ENCODE measurements at places on chromosomes 7 and 10.
A peak's percentile ranks its signal among the peaks of the same experiment; 100 is the strongest.

DNA sequence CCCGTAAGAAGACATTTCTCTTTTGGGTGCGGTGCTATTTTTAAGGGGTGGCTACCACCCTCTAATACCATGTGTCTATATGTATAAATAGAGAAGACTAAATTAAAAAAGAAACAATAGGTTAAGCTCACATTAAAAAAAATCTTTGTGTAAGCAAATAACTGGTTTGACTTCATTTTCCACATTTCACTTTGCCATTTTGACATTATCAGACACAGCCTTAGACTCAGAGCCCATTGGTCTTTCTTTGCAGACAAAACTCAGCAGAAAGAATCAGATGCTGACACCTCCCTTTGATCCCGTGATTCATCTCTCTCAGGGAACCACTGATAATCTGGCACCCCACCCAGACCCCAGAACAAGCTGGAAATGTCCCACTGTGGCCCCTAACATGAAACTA is 74.5 kb downstream of the EMX2 start:
- DNase-seq = no peak

DNA sequence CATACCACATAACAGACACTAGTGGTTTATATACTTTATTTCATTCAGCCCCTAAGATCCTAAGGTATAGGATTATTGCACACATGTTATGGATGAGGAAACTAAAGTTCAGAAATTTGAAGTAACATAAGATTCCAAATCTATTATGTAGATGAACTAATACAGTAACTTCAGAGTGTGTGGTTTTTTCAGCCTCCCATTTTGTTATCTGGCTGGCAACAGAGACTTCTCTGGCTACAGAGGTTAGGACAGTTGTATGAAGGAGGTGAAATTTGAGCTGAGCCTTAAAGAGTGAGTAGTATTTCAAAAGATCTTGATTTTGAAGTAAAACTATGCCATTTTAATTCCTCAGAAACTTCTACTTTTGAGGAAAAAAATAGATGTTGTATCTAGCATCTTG is 125.4 kb downstream of the MAPK8 start:
- no peak for DNase-seq

DNA sequence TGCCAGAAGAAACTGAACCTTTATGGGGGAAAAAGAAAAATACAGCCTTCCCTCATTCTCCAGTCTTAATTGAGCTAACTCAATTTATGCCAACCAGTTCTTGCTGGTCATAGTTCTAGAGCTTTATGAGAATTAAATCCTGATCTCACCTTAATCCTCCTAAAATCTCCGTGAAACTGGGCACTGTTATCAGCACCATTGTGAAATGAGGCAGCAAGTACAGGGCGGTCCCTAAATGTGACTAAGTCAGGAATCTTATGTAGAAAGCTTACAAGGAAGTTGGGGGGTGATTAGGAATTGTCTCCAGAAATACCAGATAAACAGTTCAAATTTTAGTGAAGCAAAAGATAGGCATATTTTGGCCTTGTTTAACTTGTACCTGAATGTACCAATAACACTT is 10.7 kb upstream of the INSYN2A start:
- DNase-seq = no peak

- DNase-seq = no peak
Measured at GRCh38 chr7:69759373-69759772, 161.1 kb downstream of the AUTS2 start.

GRCh38 chr7:112422842-112423496 is 27.3 kb upstream of the IFRD1 start:
- peak; percentile 55 for DNase-seq

DNA sequence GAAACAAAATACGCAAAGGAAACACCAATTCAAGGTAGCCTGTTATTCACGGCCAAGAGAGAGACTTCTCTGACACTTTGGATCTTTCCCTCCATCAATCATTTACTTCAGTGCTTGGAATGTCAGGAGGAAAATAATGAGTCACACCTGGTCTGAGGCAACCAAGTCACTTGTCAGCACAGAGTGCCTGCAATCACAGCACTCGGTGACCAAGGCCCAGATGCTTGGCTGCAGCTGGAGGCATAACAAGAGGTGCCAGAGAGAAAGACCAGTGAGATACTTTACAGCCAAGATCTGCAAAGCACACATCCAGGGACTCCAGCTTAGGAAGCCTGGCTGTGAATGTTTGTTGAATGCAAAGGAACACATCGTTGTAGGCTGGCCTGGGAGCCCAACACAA is 33.9 kb downstream of the ASB13 start:
- DNase-seq = no peak

DNA sequence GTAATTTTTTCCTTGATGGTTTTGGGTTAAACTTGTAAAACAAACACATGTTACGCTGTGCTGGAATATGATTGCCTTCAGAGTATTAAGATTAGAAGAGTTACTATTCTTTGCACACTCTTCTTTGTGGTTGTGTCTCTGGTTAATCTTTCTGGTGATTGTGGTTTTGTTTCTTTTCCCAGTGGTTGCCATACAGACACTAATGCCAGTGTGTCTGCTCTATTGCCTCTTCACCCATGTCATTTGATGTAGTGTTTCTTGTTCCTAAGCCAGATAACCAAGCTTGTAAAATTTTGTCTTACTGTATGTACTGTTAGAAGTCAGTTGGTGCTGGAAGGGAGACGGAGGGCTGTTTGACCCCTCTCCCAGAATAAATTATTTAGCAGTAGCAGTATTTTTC is 124.8 kb downstream of the PHTF2 start:
- DNase-seq = no peak

DNA sequence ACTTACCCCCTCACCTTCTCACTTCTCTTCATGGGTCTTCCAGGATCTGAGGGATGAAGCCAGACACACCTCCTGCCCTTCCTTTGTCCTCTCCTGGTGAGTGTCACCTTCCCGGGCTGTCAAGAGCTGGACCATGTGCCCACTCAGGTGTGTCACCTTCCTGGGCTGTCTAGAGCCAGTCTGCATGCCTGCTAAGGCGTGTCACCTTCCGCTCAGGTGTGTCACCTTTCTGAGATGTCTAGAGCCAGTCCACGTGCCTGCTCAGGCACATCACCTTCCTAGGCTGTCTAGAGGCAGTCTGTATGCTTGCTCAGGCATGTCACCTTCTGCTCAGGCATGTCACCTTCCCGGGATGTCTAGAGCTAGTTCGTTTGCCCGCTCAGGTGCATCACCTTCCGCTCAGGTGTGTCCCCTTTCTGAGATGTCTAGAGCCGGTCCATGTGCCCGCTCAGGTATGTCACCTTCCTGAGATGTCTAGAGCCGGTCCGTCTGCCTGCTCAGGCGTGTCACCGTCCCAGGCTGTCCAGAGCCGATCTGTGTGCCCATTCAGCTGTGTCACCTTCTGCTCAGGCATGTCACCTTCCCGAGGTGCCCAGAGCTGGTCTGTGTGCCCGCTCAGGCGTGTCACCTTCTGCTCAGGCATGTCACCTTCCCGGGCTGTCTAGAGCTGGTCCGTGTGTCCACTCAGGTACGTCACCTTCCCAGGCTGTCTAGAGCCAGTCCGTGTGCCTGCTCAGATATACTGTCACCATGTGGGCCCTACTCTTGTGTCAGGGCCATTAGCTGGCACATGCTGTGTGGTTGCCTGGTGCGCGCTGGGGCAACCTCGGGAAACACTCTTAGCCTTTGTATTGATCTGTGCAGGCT is 245.3 kb downstream of the EBF3 start:
- DNase-seq = no peak

GRCh38 chr7:55592492-55592891 is 20.2 kb upstream of the VOPP1 start:
- no peak for DNase-seq

DNA sequence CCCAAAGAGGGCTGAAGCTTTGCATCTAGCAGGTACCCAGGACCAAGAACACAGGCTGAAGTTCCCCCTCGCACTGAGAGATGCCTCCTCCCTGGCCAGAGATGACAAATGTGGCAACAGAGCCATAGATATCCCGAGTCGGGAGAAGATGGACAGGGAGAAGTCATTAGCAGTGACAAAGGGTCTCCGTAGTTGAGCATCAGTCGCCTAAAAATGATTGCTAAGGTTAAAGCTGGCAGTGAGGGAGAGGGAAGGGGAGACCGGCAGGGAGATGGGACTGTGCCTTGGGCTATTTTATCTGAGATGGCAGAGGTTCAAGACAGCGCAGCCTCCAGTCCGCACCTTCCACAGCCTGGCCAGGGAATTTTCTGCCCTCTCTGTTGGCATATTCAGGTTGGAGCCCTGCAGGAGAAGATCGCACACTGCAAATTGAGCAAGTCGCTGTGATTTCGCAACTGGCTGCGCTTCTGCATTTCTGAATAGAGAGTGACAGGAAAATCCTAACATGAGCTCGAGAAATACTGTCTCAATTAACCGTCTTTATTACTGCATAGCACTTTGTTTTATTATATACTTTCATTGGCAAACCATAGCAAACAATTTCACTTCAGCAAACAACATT is 238.9 kb upstream of the GPR26 start:
- DNase-seq = no peak

DNA sequence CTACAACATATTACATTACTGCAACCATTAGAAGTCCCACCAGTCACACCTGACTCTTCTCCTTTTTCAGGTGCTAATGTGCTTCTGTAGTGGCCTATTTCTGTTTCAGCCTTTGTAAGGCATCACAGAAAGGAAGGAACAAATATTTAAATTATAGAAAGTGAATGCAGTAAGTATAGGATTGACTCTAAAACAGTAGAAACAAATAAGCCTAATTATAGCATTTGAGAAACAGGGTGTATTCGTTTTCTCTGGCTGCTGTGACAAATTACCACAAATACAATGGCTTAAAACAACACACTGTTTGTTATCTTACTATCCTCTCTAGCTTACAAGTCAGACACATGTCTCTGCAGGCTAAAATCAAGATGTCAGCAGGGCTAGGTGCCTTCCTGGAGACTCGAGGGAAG is 69.4 kb downstream of the CCSER2 start:
- no peak for DNase-seq

- DNase-seq = no peak
Measured at GRCh38 chr7:15558756-15559155, 3.1 kb downstream of the AGMO start.

GRCh38 chr7:2886900-2887299 is 42.8 kb upstream of the GNA12 start:
- peak; percentile 84 for DNase-seq

- DNase-seq = peak; percentile 96
Measured at GRCh38 chr7:105581066-105581811, at the start of gene EFCAB10. Gene EFCAB10, minus strand, starts transcription at chr7:105581493. Its CDS starts 30 bp downstream, at chr7:105581463.

Measured in HEK293T (cell line).